ENCODE measurements at places on chromosomes 6 and 20.

DNA sequence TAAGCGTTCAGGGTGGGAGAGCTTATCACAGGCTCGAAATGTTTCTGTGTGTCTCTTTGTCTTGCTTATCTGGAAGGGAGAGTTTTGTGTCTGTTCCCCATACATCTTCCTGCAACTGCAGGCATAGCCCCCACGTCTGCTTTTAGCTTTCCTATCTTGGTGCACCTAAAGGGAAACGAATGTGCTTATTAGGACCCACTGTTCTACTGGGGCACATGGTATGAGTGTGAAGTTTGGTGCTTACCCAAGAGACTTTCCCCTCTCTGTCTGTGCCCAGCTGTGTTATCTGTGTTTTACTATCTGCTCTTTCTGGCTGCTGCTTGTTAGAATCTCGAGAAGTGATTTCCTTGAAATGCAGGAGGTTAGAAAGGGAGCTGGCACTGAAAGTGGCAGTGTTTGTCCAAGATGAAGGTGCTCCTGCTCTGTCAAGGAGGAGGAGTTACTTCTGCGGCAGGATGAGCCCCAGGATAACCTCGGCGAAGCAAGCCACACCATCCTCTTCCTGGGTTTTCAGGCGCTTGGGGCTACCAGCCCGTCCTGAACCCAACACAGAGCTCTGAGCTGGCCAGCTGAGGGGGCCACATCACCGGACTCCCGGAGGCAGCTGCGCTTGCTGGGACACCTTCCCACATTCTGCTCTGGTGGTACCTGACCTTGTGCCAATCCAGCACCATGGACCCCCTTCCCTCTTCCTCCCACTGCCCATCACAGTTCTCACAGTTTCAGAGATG is 23.4 kb downstream of the DYNLT1 start:
- DNase-seq = no peak

DNA sequence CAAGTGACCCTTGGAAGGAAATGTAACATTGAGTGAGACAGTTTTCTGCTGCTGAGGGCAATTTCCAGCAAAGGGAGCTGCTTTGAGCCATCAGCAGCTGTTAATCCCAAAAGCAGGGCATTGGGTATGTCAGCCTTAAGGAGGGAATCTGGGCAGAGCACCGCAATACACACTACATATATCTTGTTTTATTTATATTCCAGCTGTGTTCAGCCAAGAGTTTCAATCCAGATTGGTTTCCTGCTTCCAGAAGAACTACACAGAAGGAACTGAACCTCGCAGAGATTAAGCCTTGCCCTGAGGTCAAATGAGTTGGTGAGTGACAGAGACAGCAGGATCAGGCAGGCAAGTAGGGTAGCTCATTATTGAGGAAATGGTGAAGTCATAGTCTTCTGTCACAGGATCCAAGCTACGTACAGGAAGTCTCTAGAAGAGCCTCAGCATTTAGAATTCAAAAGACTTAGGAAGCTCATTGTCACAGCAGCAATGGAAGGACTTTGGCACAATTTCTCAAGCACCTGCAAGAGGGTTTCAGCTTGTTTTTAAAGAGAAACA is 109.9 kb upstream of the HEY2 start:
- DNase-seq = no peak

DNA sequence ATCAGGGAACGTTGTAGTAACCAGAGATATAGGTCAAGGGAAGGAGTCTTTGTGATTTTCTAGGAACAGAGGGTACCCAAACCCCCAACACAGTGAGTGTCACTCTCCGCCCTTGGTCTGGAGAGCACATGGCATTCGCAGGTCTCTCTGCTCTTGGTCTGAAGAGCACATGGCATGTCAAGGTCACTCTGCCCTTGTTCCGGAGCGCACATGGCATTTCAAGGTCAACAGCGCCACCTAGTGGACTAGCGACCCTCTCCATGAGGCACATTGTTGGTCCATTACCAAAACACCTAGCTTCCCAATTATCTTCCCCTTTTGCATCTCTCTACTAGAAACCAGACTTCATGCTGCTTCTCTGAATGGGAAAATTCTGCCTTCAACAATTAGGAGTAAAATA is 260.0 kb downstream of the C6orf118 start:
- DNase-seq = no peak

GRCh38 chr6:128240024-128240428 is 280.4 kb downstream of the PTPRK start:
- no peak for DNase-seq

DNA sequence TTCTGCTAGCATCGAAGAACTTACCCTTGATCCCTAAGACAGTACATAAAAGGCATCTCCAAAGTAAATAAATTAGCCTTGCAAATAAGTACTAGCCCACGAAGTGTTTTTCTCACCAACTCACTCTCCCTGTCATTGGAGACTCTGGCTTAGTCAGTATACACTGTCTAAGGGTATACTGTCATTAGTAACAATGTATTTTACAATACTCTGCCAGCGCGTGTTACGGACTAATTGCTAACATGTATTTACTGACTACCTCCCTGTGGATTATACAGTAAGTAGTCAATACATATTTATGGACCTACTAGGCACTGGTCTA is 72.1 kb downstream of the NFATC2 start:
- DNase-seq = no peak

- no peak for DNase-seq
These were observed 14.7 kb upstream of the PACSIN1 start for GRCh38 chr6:34451192-34451591.

DNA sequence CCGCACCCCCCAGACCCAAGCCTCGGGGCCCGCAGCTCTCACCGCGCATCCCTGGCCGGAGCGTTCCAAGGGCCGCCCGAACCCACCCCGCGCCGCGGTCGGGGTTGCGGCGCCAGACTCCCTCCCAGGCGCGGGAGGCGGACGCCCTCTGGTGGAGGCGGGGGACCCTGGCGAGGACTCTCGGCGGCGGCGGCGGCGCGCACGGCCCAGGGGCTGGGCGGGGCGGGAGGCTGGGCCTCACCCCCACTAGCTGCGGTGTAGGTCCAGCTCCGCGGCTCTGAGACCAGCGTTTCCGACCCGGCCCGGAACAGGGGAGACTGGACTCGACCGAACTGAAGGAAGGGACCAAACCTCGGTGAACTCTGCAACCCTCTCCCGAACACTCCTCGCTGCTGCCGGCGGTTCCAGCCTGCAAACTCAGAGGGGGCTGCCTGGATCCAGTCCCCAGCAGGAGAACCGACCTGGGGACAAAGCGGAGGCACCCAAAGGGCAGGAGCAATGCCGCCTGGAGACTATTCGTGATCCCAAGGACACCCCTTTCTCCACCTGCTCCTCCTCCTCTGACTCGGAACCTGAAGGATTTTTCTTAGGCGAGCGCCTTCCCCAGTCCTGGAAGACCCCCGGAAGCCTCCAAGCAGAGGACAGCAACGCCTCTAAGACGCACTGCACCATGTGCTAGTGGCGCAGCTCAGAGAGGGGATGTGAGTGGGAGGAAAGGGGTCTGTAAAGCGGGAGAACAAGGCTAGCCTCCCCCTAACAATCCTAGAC is 859 bp upstream of the TOMM6 start:
- peak; percentile 84 for DNase-seq

DNA sequence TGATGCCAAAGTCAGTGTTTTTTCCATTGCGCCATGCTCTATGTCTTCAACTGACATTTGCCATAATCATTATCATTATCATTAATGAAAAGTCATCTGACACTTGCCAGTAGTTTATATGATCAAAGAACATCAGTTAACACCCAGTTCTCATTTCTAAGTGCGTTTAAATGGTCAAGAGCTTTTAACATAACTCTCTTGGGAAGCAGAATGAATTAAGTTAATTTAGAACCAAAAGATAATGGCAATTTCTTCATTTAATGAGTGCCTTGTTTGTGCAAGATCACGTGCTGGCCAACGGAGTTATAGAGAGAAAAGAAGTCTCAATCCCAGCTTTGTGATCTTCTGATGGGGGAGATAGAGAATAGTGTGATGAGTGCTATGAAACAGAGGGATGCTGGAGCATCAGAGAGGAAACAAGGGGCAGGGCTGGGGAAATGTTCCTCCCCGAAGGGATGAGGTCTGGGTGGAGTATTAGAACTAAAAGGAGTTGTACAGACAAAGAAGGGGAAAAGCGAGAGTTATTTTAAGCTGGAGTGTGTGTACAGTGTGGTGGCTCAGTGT is 20.3 kb downstream of the ANKS1A start:
- DNase-seq = no peak

DNA sequence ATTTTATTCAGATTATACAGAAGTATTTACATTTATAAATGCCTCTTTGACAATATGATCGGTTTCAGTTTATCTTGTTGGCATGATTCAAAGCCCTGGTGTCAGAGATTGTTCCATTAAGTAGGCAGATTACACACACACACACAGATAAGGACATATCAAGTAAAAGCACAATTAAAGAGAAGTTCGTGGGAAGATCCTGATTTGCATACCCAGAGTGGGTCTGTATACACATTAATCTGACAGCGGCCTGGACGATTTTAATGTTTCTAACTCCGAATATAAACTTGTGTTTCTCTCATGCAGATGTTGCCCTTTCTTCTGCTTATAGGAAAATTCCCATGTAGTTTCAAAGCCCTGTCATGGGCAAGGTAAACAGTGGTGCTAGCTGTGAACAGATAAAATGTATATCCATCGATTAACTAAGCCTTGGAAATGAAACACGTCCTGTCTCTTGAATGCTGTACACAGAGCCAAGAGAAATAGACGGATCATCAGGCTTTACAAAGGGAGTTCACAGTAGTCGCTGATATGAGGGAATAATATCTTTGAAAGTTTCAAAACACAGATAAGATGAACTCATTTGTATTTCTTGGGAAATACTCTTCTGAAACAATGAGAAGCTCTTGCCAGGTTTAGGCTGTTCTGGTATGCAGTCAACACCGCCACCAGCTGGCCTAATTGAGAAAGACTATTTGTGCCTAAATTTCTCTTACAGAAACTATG is 108.2 kb upstream of the GMDS start:
- DNase-seq = peak; percentile 29
